ENCODE measurements at places on chromosomes 2 and 18.

GRCh38 chr2:29010946-29011345 lies 29.8 kb downstream of the TOGARAM2 start:
- DNase-seq, result no peak

DNA sequence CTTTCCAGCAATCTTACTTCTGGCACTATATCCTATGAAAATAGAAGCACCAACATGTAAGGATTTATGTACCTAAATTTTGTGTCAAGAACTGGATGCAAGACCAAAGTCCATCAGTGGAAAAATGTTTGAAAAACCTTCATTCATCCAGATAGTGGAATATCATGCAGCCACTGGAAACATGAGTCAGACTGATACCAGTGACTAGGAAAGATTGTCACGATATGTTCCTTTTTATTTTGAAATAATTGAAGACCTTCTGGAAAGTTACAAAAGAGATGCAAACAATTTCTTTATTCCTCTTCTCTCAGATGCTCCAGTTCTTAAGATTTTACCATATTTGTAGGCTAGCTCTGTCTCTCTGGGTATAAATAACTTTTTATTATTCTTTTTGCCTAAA lies 40.5 kb upstream of the IL1R2 start:
- DNase-seq, result no peak

DNA sequence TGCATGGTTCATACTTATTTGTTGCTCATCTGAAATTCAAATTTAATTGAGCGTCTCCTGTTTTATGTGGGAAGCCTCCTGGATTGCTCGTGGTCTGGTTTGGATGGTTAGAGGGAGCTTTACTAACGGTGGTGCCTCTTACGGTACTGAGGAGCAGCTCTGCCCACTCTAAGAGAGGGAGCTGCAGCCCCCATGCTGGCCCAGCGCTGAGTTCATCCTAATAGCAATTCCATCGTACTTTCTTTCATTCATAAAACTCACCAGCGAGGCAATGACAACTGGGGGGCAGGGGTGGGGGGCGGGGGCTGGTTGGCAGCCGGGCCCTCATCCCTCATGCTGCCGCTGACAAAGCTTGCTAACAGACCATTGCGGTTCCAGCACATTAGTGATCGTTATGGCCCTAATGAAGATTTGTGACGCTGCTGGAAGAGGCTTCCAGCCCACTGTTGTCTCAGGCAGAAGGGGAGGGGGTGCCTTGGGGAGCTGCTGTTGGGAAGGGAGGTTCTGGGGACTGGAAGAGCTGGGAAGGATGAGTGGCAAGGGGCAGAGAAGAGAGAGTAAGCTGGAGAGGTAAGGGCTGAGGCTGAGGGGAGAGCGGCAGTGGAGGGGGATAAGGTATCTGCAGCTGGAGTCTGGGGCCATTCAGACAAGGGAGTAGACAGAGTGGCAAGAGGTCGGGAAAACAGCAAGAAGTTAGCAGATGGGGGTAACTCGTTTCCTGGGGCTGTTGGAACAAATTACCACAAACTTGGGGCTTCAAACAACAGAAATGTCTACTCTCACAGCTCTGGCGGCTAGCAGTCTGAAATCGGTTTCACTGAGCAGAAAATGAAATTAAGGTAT lies 238.1 kb downstream of the LPIN1 start:
- DNase-seq, result no peak

GRCh38 chr2:189702071-189702470 lies 27.6 kb downstream of the ANKAR start:
- DNase-seq, result no peak

DNA sequence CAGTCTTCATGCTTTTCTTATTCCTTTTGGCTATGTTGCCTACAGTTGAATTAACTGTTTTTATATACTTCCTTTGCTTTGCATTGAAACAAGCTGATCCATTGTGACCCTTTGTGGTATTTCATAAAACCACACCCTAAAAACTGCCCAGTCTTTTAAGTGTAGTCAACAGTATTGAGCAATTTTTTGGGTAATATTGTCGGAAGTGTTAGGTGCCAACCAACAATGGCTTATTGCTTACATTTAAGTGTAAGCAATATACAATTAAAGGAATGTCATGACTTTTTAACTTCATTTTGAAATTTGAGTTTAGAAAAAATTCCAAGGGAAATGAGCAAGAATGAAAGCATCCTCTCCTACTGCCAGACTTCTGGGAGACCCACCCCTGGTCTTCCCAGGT lies 174.1 kb downstream of the NEDD4L start:
- DNase-seq, result no peak

DNA sequence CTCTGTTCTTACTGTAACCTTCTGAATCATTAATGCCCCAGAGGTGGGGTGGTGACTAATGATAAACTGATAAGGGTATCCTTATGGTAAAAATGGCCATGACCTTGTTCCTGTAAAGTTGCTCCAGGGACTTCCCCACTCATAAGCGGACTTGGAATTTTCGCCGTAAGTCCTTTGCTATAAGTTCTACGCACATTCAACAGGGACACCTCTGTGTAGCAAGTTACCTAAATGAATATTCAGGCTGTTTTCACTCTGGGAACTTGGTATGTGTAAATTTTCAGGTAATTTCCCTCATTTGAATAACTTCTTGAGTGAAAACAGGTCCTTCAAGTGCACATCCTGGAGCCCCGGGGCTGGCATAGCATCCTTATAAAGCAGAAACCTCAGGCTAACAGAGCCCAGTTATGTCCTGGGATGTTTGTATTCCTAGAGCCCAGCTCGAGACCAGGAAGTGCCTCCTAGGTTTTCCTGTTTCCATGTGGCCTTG lies 9.4 kb upstream of the AGFG1 start:
- no peak for DNase-seq

DNA sequence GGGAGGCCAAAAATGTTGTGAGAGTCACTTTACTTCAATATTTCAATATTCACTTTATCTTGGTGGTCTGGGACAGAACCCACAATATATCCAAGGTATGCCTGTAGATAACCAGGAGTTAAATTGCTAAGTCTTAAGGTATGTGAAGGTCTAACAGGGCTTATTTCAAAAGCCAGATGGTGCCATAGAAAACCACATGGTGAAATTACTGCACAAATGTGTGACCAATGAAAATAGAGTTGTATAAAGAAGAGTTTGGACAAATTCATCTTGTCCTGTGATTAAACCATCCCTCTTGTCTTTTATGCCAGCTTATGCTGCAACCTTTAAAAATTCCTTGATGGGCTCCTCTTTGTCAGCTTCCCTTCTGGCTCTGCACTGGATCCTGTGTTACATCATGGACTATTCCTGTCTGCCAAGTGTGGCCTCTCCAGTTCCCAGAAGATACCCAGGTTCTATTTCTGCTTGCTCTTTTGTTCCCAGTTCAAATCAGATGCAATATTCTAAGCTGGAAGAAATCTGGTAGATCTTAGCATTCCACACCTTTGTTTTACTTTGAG lies 46.8 kb downstream of the ANTXR1 start:
- DNase-seq, result no peak

GRCh38 chr2:128809259-128809636 lies 490.6 kb upstream of the HS6ST1 start:
- no peak for DNase-seq

DNA sequence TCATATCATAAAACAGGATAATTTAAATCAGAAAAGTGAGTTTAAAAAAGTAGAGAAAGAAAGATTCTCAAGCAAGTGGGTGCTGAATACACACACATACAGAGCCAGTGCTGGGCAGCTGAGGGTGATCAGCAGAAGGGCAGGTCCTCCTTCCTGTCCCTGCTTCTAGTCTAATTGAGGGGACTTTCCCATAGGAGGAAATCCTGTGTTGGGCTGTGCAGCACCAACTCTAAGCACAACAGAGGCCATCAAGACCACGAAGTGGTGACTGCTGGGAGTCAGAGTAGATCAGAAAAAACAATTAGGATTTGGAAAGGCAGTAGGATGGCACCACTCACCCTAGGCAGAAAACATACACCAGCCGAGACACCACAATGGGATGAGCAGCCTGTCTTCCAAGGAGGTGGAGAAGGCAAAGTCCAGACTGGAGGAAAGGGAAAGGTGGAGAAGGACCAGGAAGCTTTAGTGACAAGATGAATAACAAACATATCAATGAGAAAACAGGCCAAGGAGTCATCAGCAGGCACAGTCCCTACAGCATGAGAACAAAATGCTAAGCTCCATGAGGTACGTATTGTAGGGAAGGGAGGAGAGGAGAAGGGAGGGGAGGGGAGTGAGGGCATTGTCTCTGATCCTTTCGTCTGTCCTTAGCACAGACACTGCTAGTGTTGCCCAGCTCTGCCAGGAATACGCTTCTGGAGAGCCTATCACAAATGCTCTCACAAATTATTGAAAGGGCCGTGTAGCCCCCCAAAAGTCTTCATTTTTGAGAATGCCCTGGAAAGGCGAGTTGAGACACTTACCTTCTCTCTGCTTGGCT lies 16.7 kb upstream of the MSGN1 start:
- no peak for DNase-seq

DNA sequence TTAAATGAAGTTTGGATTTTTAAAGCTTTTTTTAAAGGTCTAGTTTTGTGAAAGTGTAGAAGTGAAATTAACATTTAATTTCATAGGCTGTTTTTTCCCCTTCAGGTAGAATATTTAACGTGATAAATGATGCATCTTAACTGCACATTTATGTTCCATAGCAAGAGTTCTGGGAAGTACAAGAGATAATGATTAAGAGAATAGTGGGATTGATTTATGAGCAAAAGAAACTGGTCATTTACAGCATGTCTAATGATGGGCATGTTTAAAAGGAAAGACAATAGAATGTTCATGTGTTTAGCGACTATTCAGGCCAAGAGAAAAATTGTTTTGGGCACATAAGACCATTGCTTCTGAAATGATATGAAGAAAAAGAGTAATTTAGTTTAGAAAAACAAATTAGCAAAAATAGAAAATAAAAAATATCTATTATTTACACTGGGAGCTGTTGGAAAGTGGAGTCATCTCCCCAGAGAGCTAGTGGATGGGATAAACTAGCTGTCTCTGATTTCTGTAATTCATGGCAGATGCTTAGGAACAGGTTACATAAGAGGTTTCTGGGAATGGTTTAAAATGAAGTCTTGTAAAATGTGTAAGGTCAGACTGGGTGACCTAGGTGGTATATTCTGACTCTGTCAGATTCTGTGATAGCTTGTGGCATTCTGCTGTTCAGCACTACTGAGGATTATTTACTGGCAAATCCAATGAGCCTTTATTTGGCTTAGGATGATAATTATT lies 60.7 kb downstream of the WDR7 start:
- no peak for DNase-seq

- DNase-seq, result no peak
Measured at GRCh38 chr2:49973917-49974368, 819.6 kb upstream of the FSHR start.

DNA sequence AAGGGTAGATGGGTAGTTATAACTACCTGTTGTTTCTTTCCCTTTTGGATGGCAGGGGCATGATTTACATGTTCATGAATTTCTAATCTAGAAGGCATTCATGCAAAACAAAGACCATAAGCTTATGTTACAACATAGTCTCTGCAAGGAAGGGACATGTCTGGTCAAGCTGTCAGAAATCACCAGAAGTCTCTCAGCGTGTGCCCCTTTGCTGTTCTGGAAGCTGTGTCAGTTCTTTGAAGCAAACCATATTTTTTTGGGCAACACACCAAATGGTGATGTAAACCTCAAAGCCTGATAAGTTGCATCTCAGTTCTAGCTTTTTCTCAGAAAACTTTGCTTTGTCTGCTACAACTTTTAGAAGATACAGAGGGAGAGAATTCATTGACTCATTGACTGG lies 173.5 kb upstream of the CTAGE1 start:
- DNase-seq, result no peak

GRCh38 chr2:105732101-105732500 lies 12.6 kb upstream of the NCK2 start:
- no peak for DNase-seq

DNA sequence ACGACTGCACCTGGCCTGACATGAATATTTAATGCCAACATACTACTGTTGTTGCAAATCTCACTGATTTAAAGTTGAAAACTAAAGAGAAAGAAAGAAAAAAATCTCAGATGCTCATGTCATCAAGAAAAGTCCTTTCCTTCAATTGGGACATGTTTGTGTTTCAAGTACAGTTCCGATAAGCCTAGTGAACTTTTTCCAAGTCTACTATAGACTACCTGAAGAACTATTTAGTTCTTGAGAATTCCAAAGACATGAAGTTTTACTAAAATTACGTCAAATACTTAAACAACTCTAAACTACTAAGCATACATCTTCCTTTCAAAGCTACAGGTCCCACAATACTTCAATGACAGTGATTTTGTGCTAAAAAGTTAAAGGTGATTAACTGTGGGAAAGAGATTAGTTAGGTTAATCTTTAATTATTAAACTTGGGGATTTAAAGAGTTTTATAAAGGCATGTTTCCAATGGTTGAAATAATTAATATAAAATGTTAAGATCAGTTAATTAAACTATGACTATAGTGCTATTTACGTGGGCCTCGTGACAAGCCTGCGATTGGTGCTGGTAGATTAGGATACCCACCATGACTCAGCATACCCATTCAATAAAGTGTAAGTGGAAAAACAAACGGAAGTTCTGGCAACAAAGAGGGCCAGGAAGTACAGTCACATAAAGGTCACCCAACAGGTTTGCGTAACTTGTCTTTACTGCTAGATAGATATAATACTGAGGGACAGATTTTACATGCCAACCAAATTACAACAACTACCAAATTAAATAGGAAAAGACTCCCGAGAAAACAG lies 55.5 kb downstream of the SEPTIN10 start:
- peak; percentile 10 for DNase-seq

GRCh38 chr18:74589811-74590210 lies 7.9 kb upstream of the ZNF407 start:
- DNase-seq, result no peak

GRCh38 chr2:2688254-2688653 lies 357.2 kb upstream of the MYT1L start:
- DNase-seq, result no peak

DNA sequence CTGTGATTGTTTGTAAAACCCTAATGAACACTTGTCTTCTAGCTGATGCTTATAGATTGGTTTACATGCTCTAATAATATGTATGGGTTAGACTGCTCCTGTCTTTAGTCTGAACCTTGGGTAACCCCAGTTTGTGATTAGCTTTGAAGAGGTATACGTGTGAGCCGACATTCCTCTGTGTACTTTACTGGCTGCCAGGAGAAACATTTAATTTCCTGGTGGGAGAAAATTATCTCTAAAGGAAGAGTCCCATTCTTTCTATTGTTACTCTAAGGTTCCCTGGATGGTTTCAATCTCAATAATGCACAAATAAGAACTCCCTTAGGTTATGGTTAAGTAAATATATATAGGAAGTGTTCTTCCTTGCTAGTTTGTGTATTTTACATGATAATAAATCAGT lies 143.6 kb upstream of the ZSWIM2 start:
- no peak for DNase-seq

GRCh38 chr2:180258579-180258978 lies 251.5 kb upstream of the CWC22 start:
- no peak for DNase-seq

- no peak for DNase-seq
Measured at GRCh38 chr18:76963936-76964335, 141.6 kb downstream of the ZNF236 start.

DNA sequence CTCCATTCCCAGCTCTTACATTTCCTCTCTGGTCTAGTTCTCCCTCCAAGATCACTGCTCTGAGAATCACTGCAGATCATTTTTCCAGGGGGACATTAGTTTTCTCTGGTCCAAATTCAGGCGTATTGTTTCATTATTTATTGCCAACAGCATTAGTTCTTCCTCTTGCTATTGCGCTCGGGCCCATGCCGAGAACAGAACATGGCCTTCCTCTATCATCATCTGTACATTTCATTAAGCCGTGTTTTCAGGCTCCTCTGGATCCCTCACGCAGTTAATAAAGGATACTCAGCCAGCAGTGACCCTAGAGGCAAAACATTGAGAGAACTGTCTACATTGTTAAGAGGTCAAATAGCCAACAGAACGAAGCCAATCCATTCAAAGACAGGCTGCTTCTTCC lies 63.9 kb downstream of the CCBE1 start:
- DNase-seq, result no peak

Data from GDM1 (cell line).